ENCODE measurements at places on chromosomes 11 and 22. TPM values are rescaled to one million over a fixed set of nuclear protein-coding genes. Genes with fewer than 3 reads are reported as not detected.

KREMEN1 gene
- 23.5 TPM for polyA plus RNA-seq

IL17REL gene
- 0.06 TPM for polyA plus RNA-seq

GRCh38 chr11:70462818-70463477 lies 64.6 kb downstream of the CTTN start:
- DNase-seq: no peak

DNA sequence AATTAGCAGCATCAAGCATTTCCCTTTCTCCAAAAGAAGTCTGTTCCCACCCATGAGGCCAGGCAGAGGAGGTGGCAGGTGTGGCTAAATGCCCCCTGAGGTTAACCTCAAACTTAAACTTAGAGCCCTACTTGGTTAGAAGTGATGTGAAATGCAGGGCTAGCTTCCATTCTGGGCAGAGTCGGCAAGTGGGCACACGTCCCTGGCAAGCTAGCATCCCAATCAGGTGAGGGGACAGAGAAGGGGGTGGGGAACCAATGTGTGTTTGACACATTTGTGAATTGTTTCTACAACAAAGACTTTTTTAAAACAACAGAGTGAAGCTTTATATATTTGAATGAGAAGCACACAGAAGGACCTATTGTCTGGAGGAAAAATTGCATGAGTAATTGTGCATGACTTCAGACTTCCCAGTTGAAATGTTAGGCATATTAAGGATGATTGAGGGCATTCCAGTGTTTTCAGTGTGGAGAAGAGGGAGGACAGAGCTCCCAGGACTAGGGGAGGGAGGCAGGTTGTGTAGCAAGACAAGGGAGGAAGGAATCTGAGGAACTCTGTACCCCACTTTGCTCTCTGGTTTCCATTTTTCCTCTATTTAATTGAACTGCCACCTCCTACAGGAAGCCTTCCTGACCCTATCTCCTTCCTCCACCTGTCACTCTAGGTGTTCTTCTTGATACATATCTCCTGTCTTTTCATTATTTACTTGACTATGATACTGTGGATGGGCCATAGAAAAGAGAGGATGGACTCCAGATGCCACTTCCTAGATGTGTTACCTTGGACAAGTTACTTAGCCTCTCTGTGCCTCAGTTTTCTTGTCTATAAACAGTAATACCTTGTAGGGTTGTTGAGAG lies 83.3 kb upstream of the PICALM start:
- DNase-seq: no peak

DNA sequence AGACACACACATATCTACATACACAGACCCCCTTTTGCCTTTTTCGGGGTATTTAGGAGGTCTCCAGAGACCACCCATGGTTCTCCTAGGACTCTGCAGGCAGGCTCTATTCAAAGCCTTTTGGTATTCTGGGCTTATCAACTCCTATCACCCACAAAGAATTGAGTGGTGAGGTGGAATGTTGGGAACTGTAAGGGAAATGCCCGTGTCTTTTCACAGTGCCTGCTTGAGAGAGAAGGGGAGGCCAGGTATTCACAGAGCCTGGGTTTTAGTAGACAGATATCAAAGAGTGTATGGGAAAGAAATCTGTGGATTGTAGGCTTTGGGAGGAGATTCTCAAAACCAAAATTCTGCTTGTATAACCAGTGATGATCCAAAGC lies 44.0 kb upstream of the CSNK2A3 start:
- DNase-seq: no peak

DNA sequence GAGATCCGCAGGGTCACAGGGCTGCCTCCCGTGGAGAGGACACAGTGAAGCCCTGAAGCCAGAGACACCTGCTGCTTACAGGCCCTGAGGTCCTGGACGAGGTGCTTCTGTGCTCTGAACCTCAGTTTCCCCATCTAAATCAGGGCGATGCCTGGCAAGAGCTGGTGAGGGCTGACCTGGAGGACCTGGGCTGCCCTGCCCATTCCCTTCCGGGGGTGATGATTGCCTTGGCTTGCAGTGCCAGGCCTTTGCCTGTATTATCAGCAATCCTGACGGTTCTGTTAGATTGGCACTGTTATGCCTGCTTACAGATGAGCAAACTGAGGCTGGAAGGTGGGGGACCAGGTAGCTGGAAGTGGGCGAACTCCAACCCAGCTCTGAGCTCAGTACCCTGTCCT lies 7.8 kb upstream of the GTSE1 start:
- no peak for DNase-seq

DNA sequence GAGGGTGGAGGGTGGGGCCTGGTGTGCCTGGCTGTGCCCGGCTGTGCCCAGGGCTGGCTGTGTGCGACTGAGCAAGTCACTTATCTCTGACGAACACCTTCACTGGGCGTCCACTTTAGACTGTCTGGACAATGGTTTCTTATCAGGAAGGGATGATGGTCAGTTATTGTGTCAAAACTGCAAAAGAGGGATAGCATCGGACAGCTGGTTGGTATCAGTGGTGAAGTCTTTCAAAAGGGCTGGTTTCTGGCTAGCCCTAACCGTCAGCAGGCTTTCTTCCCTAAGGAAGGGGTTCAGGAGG lies 4.1 kb upstream of the MGAT3 start:
- DNase-seq: no peak

DNA sequence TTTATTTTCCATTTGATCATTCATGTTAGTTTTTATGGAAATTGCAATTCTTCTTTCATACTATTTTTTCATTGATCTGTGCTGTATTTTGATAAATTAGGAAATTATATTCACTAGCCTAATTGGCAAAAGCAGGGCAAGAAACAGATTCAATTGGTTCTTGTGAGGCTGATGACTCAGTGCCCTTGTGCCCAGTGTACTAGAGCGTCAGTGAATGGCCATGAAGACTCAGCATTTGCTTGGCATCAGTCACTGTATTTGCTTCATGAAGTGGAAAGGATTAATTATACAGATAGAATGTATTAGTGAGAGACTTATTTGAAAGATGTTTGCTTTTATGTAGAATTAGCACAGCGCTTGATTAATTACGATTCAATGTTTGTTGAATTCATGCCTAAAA lies 31.8 kb downstream of the MRGPRX1 start:
- DNase-seq: no peak

All from left renal cortex interstitium (tissue), 4 donors.